Esophagus muscularis mucosa (tissue), 4 donors: ENCODE measurements at places on chromosomes 1 and 21. TPM values are rescaled to one million over a fixed set of nuclear protein-coding genes. Genes with fewer than 3 reads are reported as not detected.
A peak's percentile ranks its signal among the peaks of the same experiment; 100 is the strongest.

Gene MYBPH
- not detected for total RNA-seq

DNA sequence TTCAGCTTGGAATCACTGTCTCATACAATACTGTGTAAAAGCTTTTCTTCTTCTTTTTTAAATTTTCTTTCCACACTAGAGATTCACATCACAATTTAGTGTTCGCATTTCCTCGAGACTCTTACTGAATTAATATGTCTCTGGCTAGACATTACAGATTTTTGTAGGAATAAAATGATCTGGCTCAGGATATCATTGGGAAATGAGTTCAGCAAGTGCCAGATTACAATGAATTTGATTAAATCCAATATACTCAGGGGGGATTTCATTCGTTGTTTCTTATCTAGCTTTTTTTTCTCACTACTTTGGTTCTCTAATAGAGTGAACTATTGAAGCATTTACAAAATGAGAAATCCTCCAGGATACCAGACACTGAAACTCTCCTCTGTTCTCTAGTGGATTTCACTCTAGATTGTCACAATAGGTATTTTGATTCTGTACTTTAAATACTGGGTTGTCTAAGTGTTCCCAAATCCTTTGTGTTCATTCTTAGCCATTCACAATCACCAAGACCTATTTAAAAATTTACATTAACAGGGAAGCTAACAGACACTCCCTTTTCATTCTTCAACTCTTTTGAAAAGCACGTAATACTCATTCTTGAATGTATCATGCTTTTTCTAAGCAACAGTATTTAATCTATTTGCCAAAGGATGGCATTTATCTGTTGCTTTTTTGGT lies 2.8 kb upstream of the TSEN15 start:
- no peak for DNase-seq

GRCh38 chr21:36297406-36297937 lies 22.5 kb upstream of the MORC3 start:
- DNase-seq: no peak

GRCh38 chr1:201021630-201022492 lies 1.7 kb downstream of the KIF21B start:
- DNase-seq: no peak

DNA sequence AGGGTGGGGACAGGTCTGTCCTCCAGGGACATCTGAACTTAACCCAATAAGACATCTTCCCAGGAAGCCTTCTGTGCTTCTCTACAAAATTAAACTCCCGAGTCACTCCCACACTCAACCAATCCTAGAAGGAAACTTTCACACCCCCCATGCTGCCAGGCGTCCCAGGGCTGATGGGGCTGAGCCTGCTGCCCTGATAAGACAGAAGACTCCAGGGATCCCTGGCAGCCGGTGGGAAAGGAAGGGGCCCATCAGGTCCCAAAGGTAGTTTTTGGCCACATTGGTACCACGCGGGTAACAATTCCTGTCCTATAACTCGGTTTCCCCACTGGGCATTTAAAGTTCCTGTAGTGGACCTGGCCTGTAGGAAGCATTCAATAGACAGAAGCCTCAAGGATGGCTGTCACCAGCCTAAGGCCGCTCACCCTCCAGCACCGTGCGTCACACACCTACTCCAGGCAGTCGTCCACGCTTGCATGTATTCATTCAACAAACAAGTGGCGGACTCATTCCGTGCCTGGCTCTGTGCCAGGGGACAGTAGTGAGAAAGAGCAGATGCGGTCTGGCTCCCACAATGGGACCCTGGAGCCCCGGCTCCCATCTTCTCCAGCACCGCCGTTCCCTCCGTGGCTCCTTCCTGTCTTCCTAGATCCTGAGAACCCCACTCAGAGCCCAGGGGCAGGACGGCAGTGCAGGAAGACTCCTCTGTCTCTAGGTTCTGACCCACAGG lies 465.2 kb downstream of the NPHP4 start:
- peak; percentile 89 for DNase-seq

DNA sequence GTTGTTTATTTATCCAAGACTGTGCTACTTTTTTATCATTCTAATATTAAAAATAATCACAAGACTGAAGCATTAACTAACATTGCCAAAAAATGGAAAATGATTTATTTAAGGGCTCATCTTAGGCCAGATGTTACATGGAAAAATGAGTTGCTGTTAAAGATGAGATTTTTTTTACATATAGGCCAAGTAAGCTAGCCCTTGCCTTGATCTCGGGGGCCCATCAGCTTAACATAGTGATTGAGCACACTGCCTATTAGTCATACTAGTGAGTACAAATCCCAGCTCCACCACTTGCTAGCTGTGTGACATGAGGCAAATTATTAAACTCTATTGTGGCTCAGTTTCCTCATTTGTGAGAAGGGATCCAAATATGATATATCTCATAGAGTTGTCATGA lies 275.9 kb upstream of the SNX7 start:
- no peak for DNase-seq
